ENCODE measurements at places on chromosomes 12 and 14. TPM values are rescaled to one million over a fixed set of nuclear protein-coding genes. Genes with fewer than 3 reads are reported as not detected.

RAB15 gene
- total RNA-seq, result 5.5 TPM

IFI27L1 gene
- total RNA-seq, result 5.8 TPM

VRTN gene
- not detected for total RNA-seq

- H3K4me3 ChIP-seq, result no peak overlapping the region
- peaks cover 17% of the 10 kb centered on the region for H3K4me1 ChIP-seq
- no peaks in the 10 kb centered on the region for H3K36me3 ChIP-seq
Measured at GRCh38 chr14:89493877-89494634, 77.0 kb upstream of the FOXN3 start.

DNA sequence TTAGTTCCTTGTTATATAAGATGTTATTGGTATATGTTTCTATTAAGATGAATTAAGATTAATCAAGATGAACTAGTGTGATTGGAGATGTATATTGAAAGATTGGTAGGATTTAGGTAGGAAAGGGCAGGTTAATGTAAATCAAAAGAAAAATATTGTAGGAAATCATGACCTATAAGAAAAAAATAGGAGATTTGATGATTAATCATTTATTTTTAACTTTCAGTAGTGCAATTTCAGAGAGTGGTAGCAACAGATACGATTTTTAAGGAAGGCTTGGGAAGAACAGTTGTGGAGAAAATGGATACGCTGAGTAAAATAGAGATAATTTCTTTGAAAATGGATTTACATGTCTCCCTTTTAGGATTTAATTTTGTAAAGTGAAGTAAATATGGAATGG is 73.7 kb downstream of the MON2 start:
- no peak overlapping the region for H3K27ac ChIP-seq
- H3K27me3 ChIP-seq, result no peaks in the 10 kb centered on the region
- DNase-seq, result no peak
- peaks cover 13% of the 10 kb centered on the region for H3K4me1 ChIP-seq

Measured in esophagus muscularis mucosa (tissue), 4 donors.